ENCODE measurements at places on chromosomes 5 and 9.

GRCh38 chr5:1008451-1009358 is at the start of gene NKD2:
Gene NKD2, plus strand, starts transcription at chr5:1008802. Its CDS starts 256 bp downstream, at chr5:1009058.
- peak; percentile 73 for DNase-seq

- DNase-seq, result peak; percentile 20
Observed at GRCh38 chr9:38435521-38435920, 11.3 kb upstream of the IGFBPL1 start.

GRCh38 chr5:143218517-143219170 is 184.8 kb downstream of the NR3C1 start:
- no peak for DNase-seq

GRCh38 chr5:103111468-103111867 is 8.5 kb downstream of the GIN1 start:
- no peak for DNase-seq

- DNase-seq, result no peak
Observed at GRCh38 chr9:83474631-83475030, 63.6 kb downstream of the FRMD3 start.

DNA sequence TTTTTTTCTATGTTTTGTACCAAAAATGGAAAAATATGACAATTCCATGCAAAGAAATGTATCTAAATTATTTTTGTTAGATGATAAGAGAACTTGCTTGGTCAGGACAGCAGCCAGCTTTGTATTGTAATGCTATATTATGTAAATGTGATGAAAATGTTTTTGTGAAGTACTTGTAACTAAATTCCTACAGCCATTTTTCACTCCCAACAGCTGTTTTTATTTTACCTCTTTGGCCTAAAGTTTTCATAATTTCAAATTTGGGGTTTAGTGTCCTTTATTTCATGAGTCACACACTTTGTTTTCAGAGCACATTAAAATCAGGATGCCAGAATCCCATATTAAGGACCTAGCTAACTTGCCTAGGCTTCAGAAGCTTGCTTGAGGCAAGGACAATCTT is 64.1 kb downstream of the WDR41 start:
- no peak for DNase-seq

- peak; percentile 34 for DNase-seq
Observed at GRCh38 chr9:99140685-99141314, 35.9 kb downstream of the TGFBR1 start.

GRCh38 chr5:136538534-136538933 is 173.2 kb upstream of the TRPC7 start:
- no peak for DNase-seq

DNA sequence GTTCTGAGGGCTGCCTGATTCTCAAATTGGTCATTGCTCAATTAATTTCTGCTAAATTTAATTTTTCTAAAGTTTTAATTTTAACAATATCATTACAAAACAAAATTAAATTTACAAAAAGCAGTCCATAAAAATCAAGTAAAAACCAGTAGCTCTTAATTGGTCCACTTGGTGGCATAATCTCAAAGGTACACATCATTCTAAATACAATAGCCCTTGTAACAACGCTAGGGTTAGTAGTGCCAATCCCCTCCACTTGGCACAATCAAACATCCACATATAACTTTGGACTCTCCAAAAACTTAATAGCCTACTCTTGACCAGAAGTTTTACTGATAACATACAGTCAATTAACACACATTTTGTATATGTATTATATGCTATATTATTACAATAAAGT is 1.9 kb upstream of the NDUFB6 start:
- DNase-seq, result no peak

DNA sequence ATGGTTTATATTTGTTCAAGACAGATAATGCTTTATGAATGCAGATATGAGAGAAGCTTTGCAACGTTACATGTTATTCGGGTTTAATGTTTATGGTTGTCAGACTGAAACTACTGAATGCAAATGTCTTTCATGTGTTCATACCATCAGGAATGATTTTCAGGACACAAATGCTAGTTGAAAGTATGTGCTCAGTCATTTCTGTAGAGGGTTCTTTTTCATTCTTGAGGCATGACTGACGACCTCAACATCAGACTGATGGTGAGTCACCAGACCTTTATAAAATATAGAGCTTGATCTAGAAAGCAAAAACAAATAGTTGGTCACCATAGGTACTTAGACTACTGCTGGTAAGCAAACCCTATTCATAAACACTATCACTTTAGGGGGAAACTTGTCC is 287.3 kb upstream of the NUDT12 start:
- peak; percentile 34 for DNase-seq

GRCh38 chr5:157457391-157457790 is 2.6 kb upstream of the NIPAL4 start:
- DNase-seq, result no peak

All from LoVo (cell line).